ENCODE measurements at places on chromosomes 1 and 21.

- no peaks in the 10 kb centered on the region for H3K36me3 ChIP-seq
- no peak overlapping the region for H3K27ac ChIP-seq
Observed at GRCh38 chr21:43969115-43969444, 43.0 kb upstream of the TRAPPC10 start.

DNA sequence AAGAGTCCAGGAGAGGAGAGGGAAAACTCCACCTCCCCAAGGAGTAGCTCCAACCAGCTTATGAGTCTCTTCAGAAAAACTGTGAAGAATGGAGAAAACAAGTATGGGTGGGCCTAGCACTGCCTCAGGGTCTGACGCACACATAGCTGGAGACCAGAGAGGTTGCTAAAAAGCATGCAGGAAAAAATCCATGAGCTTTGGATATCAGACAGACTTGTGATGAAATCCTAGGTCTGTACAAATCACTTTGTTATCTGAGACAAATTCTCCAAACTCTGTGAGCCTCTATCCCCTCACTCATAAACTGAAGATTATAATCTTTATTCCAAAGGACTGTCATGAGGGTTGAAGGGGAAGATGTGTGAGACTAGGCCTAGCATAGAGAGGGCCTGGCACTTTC lies 141.5 kb upstream of the FGGY start:
- peaks cover 12% of the 10 kb centered on the region for H3K4me1 ChIP-seq
- no peak overlapping the region for H3K27ac ChIP-seq
- H3K4me3 ChIP-seq, result no peak overlapping the region
- no peaks in the 10 kb centered on the region for H3K27me3 ChIP-seq
- H3K36me3 ChIP-seq, result peaks cover 7% of the 10 kb centered on the region

GRCh38 chr1:81948495-81948894 lies 147.8 kb downstream of the ADGRL2 start:
- H3K27ac ChIP-seq, result peak overlapping the region; percentile 65
- peaks cover 41% of the 10 kb centered on the region for H3K36me3 ChIP-seq
- no peaks in the 10 kb centered on the region for H3K27me3 ChIP-seq
- no peak overlapping the region for H3K4me3 ChIP-seq

DNA sequence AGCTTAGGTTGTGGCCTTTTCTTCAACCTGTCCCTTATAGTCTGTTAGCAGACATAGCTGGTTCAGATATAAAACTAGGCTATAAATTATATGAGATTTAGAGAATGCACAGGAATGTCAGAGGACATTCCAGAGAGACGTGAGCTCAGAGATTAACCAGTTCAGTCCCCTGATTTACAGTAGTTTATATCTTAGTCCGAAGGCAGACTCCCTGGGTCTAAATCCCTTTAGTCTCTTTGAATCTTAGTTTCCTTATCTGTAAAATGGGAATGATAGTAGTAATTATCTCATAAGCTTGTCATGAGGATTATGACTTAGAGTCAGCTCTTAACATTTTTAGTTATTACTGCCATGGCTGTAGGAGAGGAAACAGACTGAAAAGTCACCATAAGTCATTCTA lies 45.5 kb upstream of the PLXNA2 start:
- H3K27ac ChIP-seq, result no peak overlapping the region
- DNase-seq, result no peak
- no peaks in the 10 kb centered on the region for H3K27me3 ChIP-seq
- H3K4me1 ChIP-seq, result peaks cover 16% of the 10 kb centered on the region
- no peaks in the 10 kb centered on the region for H3K36me3 ChIP-seq

DNA sequence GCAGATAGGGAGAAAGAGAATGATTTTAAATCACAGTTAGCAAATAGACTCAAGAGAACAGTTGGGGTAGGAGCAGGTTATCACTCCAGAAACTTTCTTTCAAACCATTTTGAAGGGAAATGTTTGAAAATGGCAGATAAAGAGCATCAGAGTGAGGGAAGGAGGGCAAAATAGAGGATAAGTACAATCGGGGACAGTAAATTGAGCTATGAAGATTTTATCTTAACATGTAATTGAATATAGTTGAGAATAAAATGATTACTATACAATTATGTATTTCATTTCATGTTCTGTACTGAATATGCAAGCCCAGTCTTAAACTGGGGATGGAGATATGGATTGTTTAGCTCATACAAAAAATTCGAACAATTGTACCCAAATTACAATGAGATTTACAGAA lies 54.0 kb downstream of the MAP10 start:
- H3K27ac ChIP-seq, result no peak overlapping the region
- H3K27me3 ChIP-seq, result no peaks in the 10 kb centered on the region
- H3K4me1 ChIP-seq, result peaks cover 3% of the 10 kb centered on the region

Measured in neural progenitor cell (in vitro differentiated cells).